ENCODE measurements at places on chromosomes 4 and X.

- DNase-seq, result no peak
Observed at GRCh38 chr4:109169170-109169569, 133.3 kb downstream of the COL25A1 start.

GRCh38 chr4:48247878-48248558, 21.6 kb downstream of the TEC start:
- DNase-seq, result no peak

- DNase-seq, result no peak
Observed at GRCh38 chr4:101512416-101512815, 165.1 kb upstream of the PPP3CA start.

DNA sequence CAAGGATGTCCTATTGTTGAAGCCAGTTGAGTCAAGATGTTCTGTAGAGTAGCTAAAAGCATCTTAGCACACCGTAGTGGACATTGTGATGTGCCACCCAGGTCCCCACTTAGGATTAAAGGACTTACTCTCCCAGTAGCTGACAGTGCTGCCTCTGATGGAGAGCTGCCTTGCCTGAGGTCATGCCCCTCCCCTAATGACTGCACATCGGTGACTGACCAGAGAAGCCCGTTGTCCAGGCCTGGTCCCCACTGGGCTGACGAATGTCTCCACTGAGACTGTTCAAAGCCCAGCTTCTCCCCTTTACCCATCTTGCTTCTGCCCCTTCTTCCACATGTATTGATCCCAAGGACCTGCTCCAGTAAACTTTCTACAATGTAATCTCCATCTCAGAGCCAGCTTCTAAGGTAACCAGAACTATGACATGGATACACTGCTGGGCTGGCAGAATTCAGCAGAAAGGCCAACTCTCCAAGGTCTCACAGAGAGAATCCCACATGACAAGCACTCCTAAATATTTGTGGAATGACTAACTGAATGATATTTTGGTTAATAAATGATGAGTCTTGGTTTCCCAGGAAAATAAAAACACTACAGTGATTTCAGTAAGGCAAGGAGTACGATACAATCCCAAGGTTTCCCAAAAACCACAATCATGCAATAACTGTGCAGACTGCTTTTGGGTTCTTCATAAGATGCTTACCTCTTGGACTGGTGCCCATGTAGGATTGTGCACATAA, 82.4 kb upstream of the TMEM150C start:
- DNase-seq, result peak; percentile 7

DNA sequence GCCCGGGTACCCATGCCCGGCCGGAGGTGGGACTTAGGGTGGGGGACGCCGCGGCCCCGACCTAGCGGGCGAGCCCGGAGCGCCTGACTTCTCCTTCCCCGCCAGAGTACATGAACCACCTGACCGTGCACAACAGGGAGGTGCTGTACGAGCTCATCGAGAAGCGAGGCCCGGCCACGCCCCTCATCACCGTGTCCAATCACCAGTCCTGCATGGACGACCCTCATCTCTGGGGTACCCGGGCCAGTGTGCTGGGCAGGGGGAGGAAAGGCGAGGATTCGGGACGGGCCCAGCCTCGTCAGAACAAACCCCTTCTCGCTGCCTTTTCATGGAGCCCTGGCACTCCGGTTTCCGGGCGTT, 622 bp downstream of the TAFAZZIN start:
- DNase-seq, result no peak
